ENCODE measurements at places on chromosomes 12 and 14.

GRCh38 chr12:41103614-41104013 is 84.5 kb upstream of the PDZRN4 start:
- DNase-seq: no peak

DNA sequence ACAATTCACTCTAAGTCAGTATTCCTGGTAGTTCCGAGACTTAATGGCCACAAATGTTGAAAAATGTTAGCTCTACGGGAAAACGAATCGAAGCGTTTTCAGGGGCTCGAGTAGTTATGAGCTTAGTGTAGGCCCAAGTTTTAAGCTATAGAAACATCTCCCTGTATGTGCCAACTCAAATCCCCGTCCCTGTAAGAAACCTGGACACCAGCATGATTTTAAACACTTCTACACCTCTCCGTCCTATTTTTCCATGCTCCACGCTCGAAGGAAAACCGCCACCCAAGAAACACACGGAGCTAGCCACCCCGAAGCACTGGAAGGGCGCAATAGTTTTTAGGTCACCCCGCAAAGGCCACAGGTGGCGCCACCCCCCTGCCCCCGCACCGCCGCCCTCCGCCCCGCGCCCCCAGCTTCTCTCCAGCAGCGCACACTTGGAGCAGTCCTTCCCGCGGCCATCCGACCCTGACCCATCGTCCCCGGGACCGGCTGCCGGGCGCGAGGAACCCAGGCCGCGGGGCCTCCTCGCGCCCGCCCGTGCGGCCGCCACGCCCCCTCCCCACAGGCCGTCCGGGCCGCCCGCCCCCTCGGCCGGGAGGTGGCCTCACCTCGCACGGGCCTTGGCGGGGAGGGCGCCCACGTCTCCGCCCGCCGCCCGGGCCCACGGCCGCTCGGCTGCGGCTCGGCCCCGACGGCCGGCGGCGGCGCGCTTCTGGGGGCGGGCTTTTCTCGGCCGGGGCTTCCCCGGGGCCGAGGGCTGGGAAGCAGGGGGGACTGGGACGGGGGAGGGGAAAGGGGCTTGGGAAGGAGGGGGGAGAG is 522 bp downstream of the R3HDM2 start:
- DNase-seq: peak; percentile 24

GRCh38 chr14:28577187-28577586 is 189.4 kb upstream of the FOXG1 start:
- no peak for DNase-seq

- DNase-seq: no peak
Measured at GRCh38 chr14:71701990-71702389, 230.2 kb upstream of the RGS6 start.

DNA sequence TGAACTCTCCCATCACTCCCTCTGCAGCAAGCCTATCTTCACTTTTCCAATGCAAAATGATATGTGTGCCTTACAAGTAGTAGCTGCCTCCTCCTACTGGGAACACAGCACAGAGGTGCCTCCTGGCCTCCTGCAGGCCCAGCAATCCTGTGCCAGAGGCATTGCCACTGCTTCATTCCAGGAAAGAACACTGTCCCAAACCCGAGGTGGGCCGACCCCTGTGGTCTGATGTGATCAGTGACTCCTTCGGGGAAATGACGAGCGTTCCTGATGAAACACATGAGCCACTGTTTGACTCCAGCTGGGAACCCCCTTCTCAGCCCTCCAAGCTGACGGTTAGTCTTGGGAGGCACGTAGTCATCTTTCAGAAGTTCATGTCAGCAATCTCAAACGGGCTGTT is 19.5 kb downstream of the PSMC1 start:
- no peak for DNase-seq

Measured in nucleus accumbens (tissue), 56 donors.